AG10803 (cell line): ENCODE measurements at places on chromosomes 3 and 15.

DNA sequence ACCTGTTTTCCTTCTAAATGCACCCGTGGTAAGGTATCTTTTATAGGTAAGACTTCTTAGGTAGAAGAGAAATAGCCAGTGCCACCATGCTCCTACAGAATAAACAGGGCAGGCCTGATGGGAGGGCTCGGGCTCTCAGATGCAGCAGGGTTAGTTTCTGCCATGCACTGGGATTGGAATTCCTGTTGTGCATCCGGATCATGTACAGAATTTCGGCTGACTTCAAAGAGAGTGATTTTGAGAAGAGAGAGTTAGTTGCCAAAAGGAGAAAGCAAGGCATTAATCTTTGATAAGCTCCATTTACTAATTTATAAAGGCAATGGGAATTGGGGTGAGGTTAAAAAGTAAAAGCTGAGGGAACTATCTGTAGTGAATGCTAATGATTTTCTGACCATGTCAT, 211.2 kb downstream of the WDR72 start:
- no peak for DNase-seq

- peak; percentile 85 for DNase-seq
Measured at GRCh38 chr3:101011136-101011535, 17.9 kb upstream of the ABI3BP start.

- no peak for DNase-seq
Measured at GRCh38 chr3:23654571-23654970, 151.2 kb upstream of the UBE2E1 start.

- DNase-seq, result no peak
Measured at GRCh38 chr3:98764472-98764884, 1.3 kb downstream of the ST3GAL6 start.

- peak; percentile 18 for DNase-seq
Measured at GRCh38 chr3:139199421-139200010, 144.3 kb upstream of the MRPS22 start.

DNA sequence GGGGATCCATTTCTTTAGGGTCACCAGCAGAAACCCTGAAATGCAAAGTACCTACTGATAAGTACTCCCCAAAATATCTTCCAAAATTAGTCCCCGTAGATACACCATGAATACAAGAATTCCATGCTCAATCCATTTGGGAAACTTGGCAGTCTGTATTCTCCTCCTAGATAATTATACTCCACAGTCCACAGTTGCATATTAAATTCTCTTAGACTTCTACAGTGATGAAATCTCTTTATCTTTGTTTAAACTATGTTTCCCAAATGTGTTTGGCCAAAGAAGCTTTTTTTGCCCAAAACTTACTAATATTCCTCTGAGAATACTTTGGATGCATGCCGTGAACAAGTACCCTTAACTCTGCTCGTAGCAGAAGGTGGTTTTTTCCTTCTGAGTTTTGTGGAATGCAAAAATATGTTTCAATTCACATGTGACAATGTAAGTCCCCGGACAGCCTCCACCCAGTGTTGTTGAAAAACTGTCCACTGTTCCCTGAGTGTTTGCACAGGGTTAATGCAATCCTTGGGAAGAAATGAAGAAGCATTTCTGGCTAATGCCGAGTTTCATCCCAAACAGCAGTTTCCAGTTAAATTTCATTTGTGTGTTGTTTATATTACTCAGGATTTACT, 126.7 kb downstream of the ARNT2 start:
- DNase-seq, result peak; percentile 94

DNA sequence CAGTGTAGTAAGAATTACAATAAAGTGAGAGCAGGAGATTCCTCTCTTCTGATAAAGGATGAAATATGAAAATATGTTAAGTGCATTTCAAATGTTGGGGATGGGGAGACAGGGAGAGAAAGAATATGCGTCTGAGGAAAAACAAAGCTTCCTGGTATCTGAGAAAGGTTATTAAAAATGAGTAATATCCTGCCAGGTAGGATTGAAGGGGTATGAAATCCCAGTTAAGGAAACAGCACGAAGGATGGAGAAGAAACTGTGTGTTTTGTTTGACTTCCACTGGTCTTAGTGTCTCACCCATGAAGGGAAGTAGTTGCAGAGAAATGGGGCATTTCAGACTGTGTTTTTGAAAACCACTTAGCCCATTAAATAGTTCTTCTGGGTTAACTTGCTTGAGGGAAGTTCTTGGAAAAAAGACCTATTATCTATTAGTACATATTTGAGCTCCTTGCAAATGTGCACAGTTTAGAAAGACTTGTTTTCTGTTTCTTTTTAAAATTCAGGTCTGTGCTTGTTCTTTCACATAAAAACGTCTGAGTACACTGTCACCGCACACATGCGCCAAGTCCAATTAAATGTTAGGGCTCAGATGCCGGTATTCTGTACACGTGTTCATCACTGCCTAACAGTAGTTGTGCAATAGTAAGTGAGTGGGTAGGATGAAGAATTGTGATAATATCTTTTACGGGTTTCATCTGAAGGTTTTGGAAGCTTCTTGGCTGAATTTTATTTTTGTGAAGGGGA, 196.1 kb upstream of the P2RY1 start:
- peak; percentile 16 for DNase-seq

DNA sequence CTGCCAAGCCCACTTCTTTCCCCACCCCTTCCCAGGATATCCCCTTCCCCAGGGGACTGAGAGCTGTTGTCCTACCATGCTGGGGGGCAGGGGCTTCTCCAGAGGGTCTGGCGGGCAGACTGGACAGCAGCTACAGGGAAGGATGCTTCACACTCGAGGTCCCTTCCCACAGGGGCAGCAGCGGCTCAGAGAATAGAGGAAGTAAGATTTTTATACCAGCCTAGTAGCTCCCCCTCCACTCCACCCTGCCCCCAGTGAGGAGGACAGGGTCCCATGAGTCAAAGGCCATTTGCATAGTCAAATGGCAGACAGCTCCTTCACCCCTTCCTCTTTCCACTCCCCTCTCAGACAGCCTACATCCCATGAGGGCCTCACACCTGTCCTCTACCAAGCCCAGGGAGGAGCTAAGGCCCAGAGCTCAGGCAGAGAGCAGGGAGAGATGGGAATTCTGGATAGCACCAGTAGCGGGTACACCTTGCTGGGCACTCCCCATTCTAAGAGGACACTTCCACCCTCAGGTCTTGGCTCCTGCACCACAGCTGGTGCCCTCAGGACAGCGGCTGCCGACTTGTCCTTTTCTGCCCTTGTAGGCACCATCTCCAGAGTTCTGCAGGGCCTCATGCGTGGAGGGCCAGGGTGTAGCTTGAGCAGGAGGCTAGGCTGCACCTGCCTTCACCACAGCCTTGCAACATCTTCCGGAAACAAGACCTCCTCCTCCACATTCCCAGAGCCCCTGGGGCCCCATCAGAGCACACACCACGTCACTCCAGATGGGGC, at the start of gene TLR9:
Gene TLR9 (minus strand): TSS at position 194 of the 777 bp plus-strand sequence. CDS start 116 bp downstream, at position 78.
- DNase-seq, result no peak

GRCh38 chr15:45573961-45574629, 13.1 kb upstream of the BLOC1S6 start:
- peak; percentile 5 for DNase-seq

DNA sequence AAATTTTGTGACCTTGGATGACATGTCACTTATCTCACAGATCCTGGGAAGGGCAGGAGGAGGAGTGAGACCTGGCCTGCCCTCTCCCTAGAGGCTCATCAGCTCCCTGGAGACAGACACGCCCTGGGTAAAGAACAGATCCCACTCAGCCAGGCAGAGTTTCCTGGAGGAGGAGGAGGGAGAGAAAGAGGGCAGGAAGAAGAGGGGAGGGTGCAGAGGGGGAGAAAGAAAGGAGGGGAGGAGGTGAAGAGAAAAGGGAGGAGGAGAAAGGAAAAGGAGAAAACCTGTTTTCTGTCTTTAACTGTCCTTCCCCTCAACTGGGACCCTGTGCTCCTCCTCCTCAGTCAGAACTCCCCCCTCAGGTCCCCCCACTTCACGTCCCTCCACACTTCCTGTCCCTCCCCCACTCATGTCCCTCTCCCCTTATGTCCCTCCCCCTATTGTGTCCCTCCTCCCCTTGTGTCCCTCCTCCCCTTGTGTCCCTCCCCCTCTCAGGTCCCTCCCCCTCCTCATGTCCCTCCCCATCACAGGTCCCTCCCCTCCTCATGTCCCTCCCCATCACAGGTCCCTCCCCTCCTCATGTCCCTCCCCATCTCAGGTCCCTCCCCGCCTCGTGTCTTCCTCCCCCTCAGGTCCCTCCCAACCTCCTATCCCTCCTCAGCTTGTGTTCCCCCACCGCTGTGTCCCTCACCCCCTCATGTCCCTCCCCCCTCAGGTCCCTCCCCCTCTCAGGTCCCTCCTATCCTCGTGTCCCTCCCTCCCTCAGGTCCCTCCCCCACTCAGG, 52.3 kb upstream of the CGNL1 start:
- peak; percentile 16 for DNase-seq

DNA sequence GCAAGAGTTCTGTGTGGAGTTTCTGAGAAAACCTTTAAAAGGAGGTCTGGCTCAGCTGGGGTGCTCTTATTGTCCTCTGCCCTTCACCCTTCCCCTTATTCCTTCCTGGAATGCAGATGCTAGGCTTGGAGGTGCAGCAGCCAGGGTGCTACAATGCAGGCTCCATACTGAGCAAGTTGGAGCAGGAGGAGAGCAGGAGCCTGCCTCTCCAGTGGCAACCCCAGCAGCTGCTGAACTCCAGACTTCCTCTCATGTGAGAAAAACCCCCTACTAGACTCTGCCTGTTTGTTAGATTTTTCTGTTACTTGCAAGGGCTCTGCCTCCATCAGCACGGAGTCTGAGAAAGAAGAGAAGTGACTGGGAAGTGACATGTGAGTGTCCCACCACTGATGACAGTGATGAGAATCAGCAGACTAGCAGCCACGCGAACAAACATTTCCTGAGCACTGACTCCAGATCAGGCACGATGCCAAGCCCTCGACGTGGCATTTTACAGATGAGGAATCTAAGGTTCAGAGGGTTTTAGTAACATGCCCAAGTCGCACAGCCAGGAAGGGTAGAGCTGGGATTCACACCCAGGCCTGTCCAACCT, 16.1 kb upstream of the RARRES1 start:
- DNase-seq, result no peak

GRCh38 chr3:39808467-39809180, 785 bp upstream of the MYRIP start:
- peak; percentile 4 for DNase-seq

DNA sequence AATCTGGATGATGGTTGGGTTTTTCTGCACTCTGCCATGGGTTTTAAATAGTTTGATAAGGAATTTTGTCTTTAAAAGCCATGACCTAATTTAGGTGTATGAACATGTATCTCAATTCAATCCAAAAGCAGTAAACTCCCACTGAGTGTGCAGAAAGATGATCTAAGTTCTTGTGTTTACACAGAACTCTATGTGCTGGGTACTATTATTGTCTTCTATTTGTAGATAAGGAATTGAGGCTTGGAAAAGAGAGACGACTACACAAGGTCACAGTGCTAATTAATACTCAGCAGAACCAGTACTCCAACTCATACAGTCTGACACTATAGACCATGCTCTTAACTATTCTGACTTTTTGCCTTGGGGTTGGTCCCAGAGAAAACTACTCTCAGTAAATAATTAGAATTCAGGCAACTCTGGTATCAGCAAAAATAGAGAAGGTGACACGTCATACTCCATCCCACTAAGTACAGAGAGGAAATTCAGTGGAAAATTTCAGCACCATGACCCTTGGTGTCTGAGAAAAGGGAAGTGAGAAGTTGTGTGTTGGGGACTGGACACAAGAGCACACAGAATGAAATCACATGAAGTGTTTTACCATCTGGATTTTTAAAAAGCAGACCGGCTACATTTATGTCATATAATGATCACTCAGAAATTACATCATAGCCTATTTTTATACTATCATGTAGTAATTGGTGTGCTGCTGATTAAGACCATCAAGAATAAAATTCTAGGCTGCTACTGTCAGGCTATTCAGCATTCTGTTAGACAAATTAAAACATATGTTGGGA, 18.3 kb upstream of the MYH15 start:
- DNase-seq, result no peak

- DNase-seq, result no peak
Measured at GRCh38 chr15:94177112-94177511, 54.2 kb upstream of the MCTP2 start.

DNA sequence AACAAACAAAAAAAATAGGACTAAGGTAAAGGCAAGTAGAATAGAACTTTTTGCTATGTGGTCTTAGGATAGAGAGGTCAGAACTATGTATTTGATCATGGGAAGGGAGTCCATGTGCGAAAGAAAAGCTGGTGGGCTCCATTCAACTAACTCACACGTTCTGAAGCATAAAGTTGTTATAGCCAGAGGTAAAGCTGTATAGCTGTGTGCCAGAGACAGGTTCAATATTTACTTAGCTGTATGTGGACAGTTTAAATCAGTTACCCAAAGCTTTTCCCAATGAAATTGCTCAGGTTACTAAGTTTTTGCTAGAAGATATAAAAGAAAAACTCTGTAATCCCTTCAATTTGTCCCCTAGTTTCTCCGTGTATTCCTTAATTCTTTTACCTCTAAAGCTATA, 37.8 kb downstream of the ADGRG7 start:
- no peak for DNase-seq

- DNase-seq, result no peak
Measured at GRCh38 chr3:68631850-68632545, 300.3 kb downstream of the TAFA4 start.

- no peak for DNase-seq
Measured at GRCh38 chr3:71926616-71927015, 141.7 kb upstream of the PROK2 start.

DNA sequence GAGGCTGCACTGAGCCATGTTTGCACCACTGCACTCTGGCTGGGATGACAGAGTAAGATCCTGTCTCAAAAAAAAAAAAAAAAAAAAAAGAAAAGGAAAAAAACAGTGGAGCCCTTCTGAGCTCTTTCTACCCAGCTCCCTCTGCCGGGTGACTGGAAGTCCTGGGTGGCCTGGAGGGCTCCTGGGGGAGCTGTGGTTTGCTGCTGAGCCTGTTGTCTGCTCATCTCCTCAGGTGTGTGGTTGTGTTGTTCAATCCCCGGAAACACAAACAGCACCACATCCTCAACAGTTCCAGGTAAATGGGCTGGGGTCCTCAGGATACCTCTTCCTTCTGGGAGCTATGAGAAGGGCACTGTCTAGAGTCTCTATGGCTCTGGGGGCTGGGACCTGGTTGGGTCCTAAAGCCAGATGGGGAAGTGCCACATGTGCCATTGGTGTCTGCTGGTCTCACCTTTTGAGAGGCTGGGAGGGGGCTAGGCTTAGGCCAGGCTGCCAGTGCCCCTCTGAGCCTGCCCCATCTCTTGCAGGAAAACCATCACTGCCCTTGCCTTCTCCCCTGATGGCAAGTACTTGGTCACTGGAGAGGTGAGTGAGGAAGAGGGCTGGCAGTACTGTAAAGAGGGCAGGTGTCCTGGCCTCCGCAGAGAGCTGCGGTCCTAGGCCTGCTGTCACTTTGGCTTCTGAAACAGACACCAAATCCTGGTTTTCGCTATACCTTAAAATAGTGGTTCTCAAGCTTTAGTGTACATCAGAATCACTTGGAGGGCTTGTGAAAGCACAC, 17.1 kb upstream of the JMJD7 start:
- DNase-seq, result no peak
